Fibroblast of skin of left quadriceps (primary cell): ENCODE measurements at places on chromosomes 7 and 10.

GRCh38 chr10:131822013-131822691, 78.7 kb upstream of the PPP2R2D start:
- DNase-seq: no peak

GRCh38 chr7:25287291-25287690, 59.0 kb upstream of the NPVF start:
- no peak for DNase-seq

DNA sequence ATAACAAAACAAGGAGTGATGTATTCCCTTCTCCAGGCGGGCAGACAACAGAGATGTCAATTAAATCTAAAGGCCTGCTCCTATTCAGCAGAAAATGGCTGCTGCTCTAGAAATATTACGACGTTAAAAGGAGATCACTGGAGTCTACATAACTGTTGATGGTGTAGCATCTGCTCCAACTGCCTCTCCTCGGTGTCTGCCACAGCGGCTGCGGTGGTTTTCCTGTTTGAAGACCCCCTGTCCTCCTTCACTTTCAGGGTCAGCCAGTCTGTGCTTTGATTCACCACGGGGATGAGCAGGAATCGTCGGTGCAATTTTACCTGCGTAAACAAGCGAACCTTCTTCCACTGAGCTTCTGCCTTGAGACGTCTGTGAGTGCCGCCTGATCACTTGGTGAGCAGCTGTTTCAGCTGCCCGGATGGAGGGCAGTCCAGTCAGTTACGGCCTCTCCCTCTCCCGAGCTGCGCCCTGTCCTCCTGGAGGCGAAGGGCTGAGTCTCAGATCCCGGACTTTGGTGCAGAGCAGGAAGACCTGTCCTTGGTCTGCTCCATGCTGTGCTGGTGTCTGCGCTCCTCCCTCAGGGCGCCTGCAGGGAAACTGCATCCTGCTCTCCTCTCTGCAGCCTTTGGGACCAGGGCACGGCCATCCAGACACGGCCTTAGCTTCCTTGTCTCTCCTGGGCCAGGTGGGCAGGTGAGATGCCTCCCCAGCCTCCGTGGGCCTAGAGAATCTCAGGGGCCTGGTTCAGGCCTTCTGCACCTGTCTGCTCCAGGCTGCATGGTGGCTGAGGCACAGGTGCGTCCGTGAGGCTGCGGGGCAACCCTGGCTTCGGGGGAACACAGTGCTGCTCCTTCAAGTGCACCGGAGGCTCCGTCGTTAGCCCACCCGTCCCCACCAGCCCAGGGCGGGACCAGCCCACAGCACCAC, 326.6 kb downstream of the ADARB2 start:
- DNase-seq: no peak

- DNase-seq: no peak
Observed at GRCh38 chr10:18486438-18486837, 164.9 kb downstream of the NSUN6 start.

DNA sequence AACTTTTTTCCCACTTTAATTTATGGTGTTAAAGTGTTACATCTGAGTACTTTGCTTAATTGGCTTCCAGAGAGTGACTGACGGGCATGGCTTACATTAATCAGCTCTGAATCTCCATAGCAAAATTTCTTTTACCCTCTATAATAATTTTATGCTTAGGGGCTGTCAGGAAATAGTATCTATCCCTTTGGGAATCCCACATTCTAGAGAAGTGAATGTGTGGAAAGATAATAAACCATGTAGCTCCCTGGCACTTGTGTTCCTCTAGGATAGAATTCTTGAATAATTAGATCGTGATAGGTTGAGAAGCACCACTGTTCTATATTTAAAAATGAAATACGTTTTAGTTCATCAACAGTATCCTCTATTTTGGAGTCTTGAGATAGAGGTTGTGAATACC, 89.6 kb downstream of the DNAJB9 start:
- DNase-seq: no peak

- no peak for DNase-seq
Observed at GRCh38 chr10:78684947-78685346, 383.8 kb upstream of the ZMIZ1 start.

- DNase-seq: peak; percentile 5
Observed at GRCh38 chr7:2956526-2957368, 86.9 kb downstream of the CARD11 start.

GRCh38 chr10:73169320-73169719, 1.4 kb downstream of the FAM149B1 start:
- no peak for DNase-seq

- peak; percentile 78 for DNase-seq
Observed at GRCh38 chr7:84251277-84251781, 56.7 kb upstream of the SEMA3A start.

GRCh38 chr10:130206216-130206737, 70.1 kb downstream of the GLRX3 start:
- no peak for DNase-seq

GRCh38 chr10:116504786-116505185, 40.9 kb upstream of the PNLIP start:
- no peak for DNase-seq

- no peak for DNase-seq
Observed at GRCh38 chr7:1678081-1678543, 8.0 kb downstream of the ELFN1 start.

GRCh38 chr10:37952043-37952755, 24.2 kb downstream of the ZNF25 start:
- no peak for DNase-seq

- DNase-seq: no peak
Observed at GRCh38 chr7:42238709-42239366, 1.8 kb upstream of the GLI3 start.

- DNase-seq: no peak
Observed at GRCh38 chr10:60359066-60359465, 30.6 kb downstream of the ANK3 start.
